ENCODE measurements at places on chromosomes 7 and 10.

DNA sequence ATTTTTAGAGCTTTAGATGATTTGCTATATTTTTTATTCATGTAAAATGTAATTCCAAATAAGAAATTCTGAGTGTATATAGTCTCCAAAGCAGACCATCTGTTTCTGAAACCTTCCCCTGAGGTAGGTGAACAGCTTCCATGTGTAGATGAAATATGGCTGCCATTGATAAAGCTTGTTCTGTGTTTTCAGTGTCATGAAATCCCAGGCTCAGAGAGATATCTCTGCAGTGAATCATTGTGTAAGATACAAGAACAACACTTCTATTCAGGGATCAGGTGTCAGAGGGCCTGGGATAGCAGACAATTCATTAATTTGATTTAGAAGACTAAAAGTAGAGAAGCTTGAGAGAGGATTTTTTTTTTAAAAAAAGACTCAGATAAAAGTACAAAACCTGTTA, 29.1 kb downstream of the ACTA2 start:
- no peak for DNase-seq

GRCh38 chr7:23021596-23021995, 7.7 kb upstream of the HYCC1 start:
- DNase-seq = no peak

GRCh38 chr10:123536176-123536845, 129.8 kb upstream of the GPR26 start:
- DNase-seq = no peak

DNA sequence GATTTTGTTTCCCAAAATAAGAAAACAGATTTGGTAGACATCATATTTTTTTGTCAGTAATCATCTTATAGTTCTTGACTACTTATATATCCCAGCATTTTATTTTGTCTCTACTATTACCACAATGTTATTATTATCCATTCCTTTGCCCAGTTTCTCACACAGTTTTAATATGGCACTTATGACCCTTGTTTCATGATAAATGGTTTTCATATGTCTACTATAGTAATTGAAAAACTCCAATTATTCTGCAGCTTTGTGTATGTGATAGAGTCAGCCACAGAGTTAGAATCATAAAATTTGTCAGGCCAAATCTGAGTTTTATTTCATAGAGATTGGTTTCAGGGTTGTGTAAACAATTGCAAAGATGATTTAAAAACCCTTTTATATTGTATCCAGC, 203.9 kb downstream of the MALRD1 start:
- no peak for DNase-seq

DNA sequence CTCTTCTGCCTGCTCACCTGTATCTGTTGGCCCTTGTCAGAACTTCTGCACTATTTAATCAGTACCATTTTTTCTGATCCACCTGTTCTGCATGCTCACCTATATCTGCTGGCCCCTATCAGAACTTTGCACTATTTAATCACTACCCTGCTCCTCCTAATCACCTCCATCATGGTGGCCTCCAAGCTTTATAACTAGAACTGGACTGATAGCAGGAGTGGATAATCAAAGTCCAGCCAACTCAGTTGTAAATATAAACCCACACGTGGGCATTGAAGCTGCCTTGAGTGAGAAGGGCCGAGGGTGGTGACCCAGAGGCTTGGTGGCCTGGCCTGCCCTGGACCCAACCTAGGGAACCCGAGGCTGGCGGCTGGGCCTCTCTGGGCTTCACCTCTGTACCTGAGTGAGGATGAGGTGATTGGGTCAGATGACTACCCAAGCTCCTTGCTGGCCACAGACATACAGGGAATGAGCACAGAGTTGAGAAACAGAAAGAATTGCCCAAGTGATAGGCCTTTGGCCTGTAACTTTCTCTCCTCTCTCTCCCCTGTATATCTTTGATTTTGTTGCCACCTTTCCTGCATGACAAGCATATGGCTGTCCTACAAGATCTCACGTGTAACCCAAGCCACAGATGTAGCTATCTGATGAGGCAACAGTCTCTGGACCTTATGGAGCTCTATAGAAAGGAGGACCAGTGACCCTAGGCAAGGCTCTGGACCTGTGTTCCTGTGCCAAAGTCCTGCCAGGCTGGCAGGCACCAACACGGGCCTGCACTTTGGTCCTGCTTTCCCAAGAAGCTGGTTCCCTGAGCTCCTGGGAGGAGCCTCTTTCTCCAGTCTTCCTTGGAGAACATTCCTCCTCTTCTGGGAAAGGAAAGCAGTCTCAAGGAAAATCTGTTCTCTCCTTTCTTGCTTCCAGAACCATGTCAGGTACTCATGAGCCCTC, 23.4 kb upstream of the FAM3C start:
- no peak for DNase-seq

DNA sequence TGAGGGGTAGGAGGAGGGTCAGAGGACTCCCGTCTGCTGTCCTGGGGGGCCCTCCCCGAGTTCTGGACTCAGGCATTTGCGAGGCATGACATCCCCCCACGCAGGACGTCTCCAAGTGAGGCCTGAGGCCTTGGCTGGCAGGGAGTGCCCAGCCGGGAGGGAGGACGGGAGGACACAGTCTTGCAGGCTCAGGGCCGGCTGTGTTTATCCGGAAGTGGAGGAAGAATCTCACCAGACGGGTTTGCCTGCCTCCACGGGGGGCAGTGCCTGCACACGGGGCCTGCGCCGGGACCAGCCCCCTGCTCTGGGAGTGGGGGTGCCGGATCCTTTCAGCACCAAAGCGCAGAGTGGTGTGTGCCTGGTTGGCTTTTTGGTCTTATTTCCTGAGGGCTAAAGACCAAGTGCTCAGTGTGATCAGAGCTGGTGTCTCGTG, 10.9 kb downstream of the PWWP2B start:
- no peak for DNase-seq

GRCh38 chr7:131933751-131934289, 377.4 kb upstream of the PODXL start:
- no peak for DNase-seq

- no peak for DNase-seq
Measured at GRCh38 chr7:15820319-15820718, 133.8 kb upstream of the MEOX2 start.

GRCh38 chr7:30969604-30969970, 5.8 kb downstream of the GHRHR start:
- DNase-seq = no peak

- DNase-seq = no peak
Measured at GRCh38 chr7:43679210-43680068, 49.9 kb downstream of the COA1 start.

DNA sequence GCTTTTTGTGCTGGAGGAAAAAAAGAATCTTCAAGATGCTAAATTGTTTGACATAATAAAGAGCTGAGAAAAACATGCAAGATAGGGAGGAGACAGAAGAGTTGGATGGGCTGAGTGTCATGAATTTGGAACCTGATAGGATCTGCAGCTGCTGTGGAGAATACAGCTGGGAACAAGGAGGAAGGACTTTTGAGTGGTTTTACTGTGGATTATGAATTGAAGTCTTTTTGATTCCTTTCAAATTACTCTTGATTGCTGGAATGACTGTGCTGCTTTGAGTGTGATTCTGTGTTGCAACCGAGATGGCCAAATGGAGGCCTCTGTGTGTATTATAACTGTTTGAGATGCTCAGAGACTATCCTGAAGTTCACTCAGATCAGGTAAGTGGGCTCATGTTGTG, 4.0 kb downstream of the EFCAB10 start:
- DNase-seq = no peak
